ENCODE measurements at places on chromosomes 13 and 19. TPM values are rescaled to one million over a fixed set of nuclear protein-coding genes. Genes with fewer than 3 reads are reported as not detected.

Gene THSD8
- total RNA-seq, result 0.39 TPM

Gene FFAR1
- not detected for total RNA-seq

Gene KIR2DL3
- not detected for total RNA-seq

Gene PSPN
- total RNA-seq, result 0.59 TPM

Gene LIM2
- not detected for total RNA-seq

Gene ONECUT3
- total RNA-seq, result not detected

Gene N4BP2L1
- total RNA-seq, result 11.8 TPM

Gene ATP4B
- total RNA-seq, result not detected

Gene CATSPERD
- total RNA-seq, result not detected

Gene ZNF135
- total RNA-seq, result 9.5 TPM

Gene TMEM221
- 0.69 TPM for total RNA-seq

Gene F2RL3
- 0.49 TPM for total RNA-seq

Gene NPAS1
- 0.99 TPM for total RNA-seq

Gene KLK1
- 7.9 TPM for total RNA-seq

Gene EBI3
- not detected for total RNA-seq

Gene PRX
- total RNA-seq, result 5.2 TPM

Gene DIRAS1
- total RNA-seq, result 2.9 TPM

Gene BTBD2
- 26.9 TPM for total RNA-seq

Gene TMEM255B
- 1.7 TPM for total RNA-seq

Gene RAVER1
- total RNA-seq, result 6.4 TPM

Gene FGF22
- 1.4 TPM for total RNA-seq

Gene OVOL3
- not detected for total RNA-seq

Gene TEKTIP1
- not detected for total RNA-seq

Gene ACTMAP
- 1.3 TPM for total RNA-seq

Gene TSHZ3
- total RNA-seq, result 4.8 TPM

Gene OR4F17
- total RNA-seq, result not detected

Gene ZNF100
- 11.4 TPM for total RNA-seq

Gene FFAR2
- 0.99 TPM for total RNA-seq

Gene ZNF497
- total RNA-seq, result 1.6 TPM

Gene ADGRL1
- total RNA-seq, result 22.6 TPM

Gene CELF5
- 0.30 TPM for total RNA-seq

Gene CGB7
- total RNA-seq, result 0.49 TPM

Gene ZNF850
- 4.5 TPM for total RNA-seq

Gene PEG3
- total RNA-seq, result 37.3 TPM
